ENCODE measurements at places on chromosomes 5 and 9.

DNA sequence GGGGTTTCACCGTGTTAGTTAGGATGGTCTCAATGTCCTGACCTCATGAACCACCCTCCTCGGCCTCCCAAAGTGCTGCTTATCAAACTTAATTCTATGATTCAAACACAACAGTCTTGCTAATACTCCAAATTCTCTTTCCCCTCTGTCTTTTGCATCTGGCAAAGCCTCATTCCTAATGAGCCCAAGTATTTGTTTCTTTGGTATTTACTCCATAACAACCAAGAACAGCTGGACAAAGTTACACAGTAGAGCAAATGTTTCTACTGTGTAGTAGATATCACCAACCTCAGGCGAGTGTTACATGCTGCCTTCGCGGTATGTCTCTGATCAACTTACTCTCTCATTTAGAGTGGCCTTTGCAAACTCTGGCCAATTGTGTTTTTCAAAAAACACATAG lies 195.8 kb upstream of the KCNN2 start:
- DNase-seq, result no peak

GRCh38 chr9:82081496-82081895 lies 92.9 kb downstream of the SPATA31D1 start:
- DNase-seq, result no peak

DNA sequence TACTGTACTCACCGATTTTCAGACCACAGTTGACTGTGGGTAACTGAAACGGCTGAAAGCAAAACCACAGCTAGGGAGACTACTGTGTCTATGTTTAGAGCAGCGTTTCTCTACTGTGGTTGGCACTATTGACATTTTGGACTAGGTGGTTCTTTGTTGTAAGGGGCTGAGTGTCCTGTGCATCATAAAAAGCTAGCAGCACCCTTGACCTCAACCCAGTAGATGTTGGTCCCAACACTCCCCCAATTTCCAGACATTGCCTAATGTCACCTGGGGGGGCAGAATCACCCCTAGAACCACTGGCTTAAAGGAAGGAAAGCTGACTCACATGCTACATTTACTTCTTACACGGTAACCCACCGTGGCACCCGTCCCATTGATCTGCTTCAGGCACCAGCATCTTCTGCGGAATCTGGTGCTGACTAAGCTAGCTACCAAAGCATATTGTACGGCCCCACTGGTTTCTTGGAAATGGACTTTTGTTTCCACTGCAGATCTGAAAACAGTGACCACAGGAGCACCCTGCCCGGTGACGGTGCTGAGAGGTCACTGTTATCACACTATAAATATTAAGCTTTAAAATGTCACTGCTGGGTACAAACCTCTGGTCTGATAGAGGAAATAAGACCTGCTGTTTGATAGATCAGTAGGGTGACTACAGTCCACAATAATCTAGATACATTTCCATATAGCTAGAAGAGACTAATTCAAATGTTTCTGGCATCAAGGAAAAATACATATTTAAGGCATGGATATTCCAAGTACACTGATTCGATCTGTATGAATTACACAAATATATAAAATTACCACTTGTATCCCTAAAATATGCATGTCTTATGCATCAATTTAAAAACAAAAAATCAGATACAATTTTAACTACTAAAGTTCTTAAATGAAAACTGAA lies 151.4 kb downstream of the HSD17B3 start:
- DNase-seq, result no peak

DNA sequence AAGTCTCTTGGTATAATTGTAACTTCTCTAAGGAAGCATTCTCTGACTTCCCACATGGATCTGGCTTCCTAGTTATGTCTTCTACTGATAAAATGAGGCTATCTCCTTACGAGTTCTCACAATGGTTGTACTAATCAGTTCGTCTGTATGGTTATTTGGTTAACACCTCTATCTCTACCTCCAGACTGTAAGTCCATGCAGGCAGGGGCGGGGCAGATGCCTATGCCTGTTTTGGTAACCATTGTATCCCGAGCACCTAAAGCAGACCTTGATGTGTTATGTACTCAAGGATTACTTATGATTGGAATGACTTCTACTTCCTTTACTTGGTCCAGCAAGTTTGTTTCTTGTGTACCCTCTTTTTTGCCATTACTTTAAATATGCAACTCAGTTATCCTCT lies 125.0 kb upstream of the PITX1 start:
- no peak for DNase-seq
